ENCODE measurements at places on chromosomes 2 and 18. TPM values are rescaled to one million over a fixed set of nuclear protein-coding genes. Genes with fewer than 3 reads are reported as not detected.

IL36B gene
- total RNA-seq, result not detected

TPO gene
- 0.72 TPM for total RNA-seq

POTEE gene
- total RNA-seq, result not detected

DNA sequence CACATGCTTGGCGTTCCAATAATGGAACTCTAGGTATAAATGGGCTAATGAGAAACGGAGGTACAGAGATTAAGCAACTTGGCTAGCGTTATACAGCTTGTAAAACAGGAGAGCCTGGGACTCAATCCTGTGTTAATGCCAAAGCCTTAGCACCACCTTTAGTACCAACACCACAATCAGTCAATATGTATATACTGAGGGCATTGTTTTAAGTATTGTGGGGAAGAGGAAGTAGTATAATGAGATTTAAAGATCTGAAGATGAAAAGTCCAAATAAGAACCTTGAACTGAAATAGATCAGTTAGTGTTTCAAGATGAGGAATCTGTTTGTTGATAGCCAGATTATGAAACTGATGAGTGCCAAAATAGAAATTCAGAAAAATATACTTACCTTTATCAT is 8.1 kb downstream of the MARS2 start:
- H3K4me3 ChIP-seq, result no peak overlapping the region
- no peak for DNase-seq
- H3K36me3 ChIP-seq, result no peaks in the 10 kb centered on the region
- no peak overlapping the region for H3K27ac ChIP-seq

- H3K36me3 ChIP-seq, result peaks cover 3% of the 10 kb centered on the region
- H3K27me3 ChIP-seq, result no peaks in the 10 kb centered on the region
- DNase-seq, result no peak
- no peaks in the 10 kb centered on the region for H3K4me1 ChIP-seq
- H3K27ac ChIP-seq, result no peak overlapping the region
Observed at GRCh38 chr2:15293262-15293937, 267.7 kb downstream of the NBAS start.

DNA sequence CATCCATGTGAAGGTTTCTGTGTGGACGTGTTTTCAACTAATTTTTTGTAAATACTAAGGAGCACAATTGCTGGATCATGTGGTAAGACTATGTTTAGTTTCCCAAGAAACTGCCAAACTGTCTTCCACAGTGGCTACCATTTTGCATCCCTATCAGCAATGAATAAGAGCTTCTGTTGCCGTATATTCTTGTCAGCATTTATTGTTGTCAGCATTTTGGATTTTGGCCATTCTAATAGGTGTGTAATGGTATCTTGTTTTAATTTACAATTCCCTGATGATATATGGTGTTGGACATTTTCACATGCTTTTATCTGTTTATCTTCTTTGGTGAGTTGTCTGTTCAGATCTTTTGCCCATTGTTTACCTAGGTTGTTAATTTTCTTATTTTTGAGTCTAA is 34.5 kb downstream of the SCRN3 start:
- DNase-seq, result no peak
- H3K27ac ChIP-seq, result no peak overlapping the region
- H3K4me1 ChIP-seq, result no peaks in the 10 kb centered on the region
- no peaks in the 10 kb centered on the region for H3K27me3 ChIP-seq

DNA sequence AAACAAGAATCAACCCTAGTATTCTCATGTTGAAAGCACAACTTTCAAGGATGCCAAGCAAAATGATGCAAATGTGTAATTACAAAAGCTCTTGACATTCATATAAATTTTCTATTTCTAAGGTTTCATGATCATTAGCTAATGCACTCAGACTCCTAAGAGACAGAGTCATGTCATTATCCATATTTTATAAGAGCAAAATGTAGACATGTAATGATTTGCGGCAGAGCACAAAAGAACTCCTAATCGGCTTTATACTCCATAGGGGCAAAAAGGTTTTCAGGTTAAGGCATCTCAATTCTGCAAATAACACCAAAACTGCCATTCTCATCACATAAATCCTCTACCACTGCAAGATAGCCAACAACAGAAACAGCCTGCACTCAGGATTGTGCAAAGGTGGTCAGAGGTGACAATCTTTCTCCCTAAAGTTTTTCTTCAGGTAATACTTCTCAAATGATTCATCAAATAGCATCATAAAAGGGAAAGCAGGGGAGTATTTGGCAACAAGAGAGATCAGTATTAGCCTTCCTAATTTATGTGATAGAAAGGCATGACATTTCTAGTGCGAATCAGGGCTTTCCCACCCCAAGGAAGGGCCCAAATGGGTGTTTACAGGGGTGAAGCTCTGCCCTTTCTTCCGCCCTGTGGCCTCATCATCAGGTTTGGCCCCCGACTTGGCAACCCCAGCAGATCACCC is 64.7 kb downstream of the STK39 start:
- no peaks in the 10 kb centered on the region for H3K36me3 ChIP-seq
- H3K27me3 ChIP-seq, result no peaks in the 10 kb centered on the region
- DNase-seq, result no peak
- no peak overlapping the region for H3K27ac ChIP-seq
- peaks cover 10% of the 10 kb centered on the region for H3K4me1 ChIP-seq
- H3K4me3 ChIP-seq, result no peak overlapping the region

GRCh38 chr2:56077359-56077915 is 106.4 kb upstream of the CCDC85A start:
- no peaks in the 10 kb centered on the region for H3K4me1 ChIP-seq
- no peak overlapping the region for H3K4me3 ChIP-seq
- DNase-seq, result peak; percentile 64
- no peaks in the 10 kb centered on the region for H3K36me3 ChIP-seq
- no peak overlapping the region for H3K27ac ChIP-seq

DNA sequence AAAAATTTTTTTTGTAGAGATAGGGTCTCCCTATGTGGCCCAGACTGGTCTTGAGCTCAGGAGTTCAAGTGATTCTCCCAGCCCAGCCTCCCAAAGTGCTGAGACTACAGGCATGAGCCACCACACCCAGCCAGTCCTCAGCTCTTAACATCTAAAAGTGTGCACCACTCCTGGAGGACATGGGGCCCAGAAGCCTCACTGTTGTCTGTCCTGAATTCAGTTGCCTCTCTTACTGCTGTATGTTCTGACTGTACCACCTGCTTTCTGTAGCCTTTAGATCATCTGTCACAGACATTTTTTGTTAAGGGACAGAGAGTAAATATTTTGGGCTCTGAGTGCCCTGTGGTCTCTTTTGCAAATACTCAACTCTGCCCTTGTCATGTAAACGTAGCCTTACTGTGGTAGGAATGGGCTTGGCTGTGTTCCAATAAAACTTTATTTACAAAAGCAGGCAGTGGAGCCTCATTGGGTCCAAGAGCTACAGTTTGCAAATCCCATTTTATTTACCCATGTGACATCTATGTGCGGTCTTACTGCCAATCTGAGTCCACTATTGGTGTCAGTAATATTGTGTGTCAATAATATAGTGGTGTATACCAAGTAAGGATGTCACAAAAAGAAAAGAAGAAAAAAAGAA is 38.1 kb downstream of the TMEM37 start:
- no peak overlapping the region for H3K4me3 ChIP-seq
- H3K4me1 ChIP-seq, result peaks cover 14% of the 10 kb centered on the region
- H3K36me3 ChIP-seq, result no peaks in the 10 kb centered on the region
- no peak for DNase-seq
- no peaks in the 10 kb centered on the region for H3K27me3 ChIP-seq
- H3K27ac ChIP-seq, result no peak overlapping the region

DNA sequence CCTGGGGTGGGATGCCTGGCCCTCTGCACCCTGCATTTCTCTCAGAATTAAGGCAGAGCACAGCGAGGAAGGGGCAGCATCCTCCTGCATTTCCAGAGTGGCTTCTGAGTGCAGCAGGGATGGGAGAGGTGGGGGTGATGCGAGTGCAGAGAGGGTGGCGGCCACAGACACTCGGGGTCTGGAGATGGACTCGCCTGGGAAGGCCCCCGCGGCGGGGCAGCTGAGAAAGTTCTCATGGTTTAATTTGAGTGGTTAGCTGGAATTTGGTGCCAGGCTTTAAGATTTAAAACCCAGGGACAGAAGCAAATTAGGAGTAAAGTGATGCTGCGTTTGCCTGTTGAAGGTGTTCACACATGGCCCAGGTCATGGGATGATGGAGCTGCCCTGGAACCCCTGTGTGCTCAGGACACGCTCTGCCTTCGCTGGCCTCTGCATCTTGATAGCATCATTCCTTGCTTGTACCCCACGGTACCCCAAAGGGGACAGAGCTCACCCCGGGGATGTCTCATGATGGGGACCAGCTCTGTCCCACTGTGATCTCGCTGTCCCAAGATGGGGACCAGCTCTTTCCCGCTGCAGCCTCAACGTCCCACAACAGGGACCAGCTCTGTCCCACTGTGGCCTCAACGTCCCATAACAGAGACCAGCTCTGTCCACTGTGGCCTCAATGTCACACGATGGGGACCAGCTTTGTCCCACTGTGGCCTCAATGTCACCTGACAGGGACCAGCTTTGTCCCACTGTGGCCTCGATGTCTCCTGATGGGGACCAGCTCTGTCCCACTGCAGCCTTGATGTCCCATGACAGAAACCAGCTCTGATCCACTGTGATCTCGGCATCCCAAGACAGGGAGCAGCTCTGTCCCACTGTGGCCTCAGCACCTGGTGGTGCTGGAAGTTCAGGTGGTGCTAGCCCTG is 27.5 kb downstream of the TMEM18 start:
- no peaks in the 10 kb centered on the region for H3K27me3 ChIP-seq
- no peaks in the 10 kb centered on the region for H3K4me1 ChIP-seq
- no peak overlapping the region for H3K4me3 ChIP-seq
- no peaks in the 10 kb centered on the region for H3K36me3 ChIP-seq
- H3K27ac ChIP-seq, result no peak overlapping the region
- DNase-seq, result peak; percentile 23

- H3K36me3 ChIP-seq, result peaks cover 53% of the 10 kb centered on the region
- H3K27ac ChIP-seq, result peak overlapping the region; percentile 22
- H3K4me3 ChIP-seq, result no peak overlapping the region
- H3K27me3 ChIP-seq, result no peaks in the 10 kb centered on the region
Observed at GRCh38 chr2:127705391-127706065, 4.2 kb downstream of the SFT2D3 start.

GRCh38 chr2:6955511-6956136 is 38.4 kb downstream of the RNF144A start:
- H3K27me3 ChIP-seq, result no peaks in the 10 kb centered on the region
- no peak overlapping the region for H3K4me3 ChIP-seq
- no peak for DNase-seq
- H3K36me3 ChIP-seq, result no peaks in the 10 kb centered on the region
- no peaks in the 10 kb centered on the region for H3K4me1 ChIP-seq

- no peaks in the 10 kb centered on the region for H3K27me3 ChIP-seq
- H3K4me1 ChIP-seq, result no peaks in the 10 kb centered on the region
- DNase-seq, result peak; percentile 35
- H3K27ac ChIP-seq, result no peak overlapping the region
Observed at GRCh38 chr2:159209341-159210306, 76.9 kb downstream of the WDSUB1 start.

- no peaks in the 10 kb centered on the region for H3K36me3 ChIP-seq
- H3K4me3 ChIP-seq, result no peak overlapping the region
- DNase-seq, result no peak
Observed at GRCh38 chr18:73156117-73156516, 288.3 kb upstream of the NETO1 start.

DNA sequence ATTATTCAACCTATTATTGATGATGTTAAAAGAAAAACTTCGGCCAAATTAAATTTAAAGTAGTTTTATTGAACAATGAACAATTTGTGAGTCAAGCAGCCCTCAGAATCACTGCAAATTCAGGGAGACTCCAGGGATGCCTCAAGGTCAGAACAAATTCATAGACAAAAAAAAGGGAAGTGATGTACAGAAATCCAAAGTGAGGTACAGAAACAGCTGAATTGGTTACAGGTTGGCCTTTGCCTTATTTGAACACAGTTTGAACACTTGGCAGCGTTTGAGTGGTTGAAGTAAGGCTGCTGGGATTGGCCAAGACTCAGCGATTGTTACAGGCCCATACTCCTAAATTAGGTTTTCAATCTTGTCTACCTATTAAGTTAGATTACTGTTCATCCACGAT is 47.4 kb upstream of the DSG1 start:
- no peak overlapping the region for H3K27ac ChIP-seq
- no peak overlapping the region for H3K4me3 ChIP-seq
- H3K27me3 ChIP-seq, result no peaks in the 10 kb centered on the region
- H3K36me3 ChIP-seq, result no peaks in the 10 kb centered on the region

GRCh38 chr2:120480903-120481445 is 135.0 kb downstream of the INHBB start:
- H3K27ac ChIP-seq, result no peak overlapping the region
- DNase-seq, result no peak
- H3K36me3 ChIP-seq, result no peaks in the 10 kb centered on the region
- H3K4me3 ChIP-seq, result no peak overlapping the region
- no peaks in the 10 kb centered on the region for H3K27me3 ChIP-seq
- H3K4me1 ChIP-seq, result peaks cover 15% of the 10 kb centered on the region

DNA sequence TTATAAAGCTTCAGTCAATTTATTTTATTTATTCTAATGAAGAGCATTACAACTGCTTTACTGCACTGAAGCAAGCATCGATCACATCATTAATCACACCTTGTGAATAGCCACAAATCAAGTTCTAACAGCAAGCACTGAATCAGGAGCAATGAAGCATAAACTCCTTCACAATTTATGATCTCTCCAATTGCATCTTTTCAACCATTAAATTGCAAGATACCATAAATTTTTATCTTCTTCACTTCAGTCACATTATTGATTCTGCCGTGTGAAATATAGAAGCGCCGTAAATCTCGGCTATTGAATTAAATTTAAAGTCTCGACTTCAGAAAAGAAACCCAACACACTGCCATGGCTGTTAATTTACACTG is 298.7 kb downstream of the CDCA7 start:
- no peaks in the 10 kb centered on the region for H3K36me3 ChIP-seq
- H3K4me3 ChIP-seq, result no peak overlapping the region
- peaks cover 6% of the 10 kb centered on the region for H3K4me1 ChIP-seq

DNA sequence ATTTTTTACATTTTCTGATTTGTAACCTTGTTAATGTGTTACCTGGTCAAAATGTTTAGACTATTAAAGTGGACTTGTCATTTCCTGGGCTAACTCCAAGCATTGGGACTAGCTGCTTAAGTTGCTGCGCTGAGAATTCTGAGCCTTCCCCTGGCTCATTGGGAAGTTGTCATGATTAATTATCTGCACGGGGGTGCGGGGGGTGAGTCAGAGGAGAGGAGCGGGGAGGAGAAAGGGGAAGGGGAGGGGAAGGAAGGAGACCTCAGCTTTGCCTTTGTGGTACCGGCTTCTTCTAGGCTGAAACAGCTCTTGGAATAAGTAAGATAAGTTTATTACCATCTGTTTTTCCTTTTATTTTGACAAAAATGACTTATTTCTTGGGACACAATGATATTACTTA is 52.9 kb upstream of the APCDD1 start:
- no peaks in the 10 kb centered on the region for H3K27me3 ChIP-seq
- no peak overlapping the region for H3K27ac ChIP-seq
- no peak overlapping the region for H3K4me3 ChIP-seq
- DNase-seq, result peak; percentile 45
- H3K36me3 ChIP-seq, result no peaks in the 10 kb centered on the region
- H3K4me1 ChIP-seq, result no peaks in the 10 kb centered on the region
